T-helper 17 cell (primary cell): ENCODE measurements at places on chromosomes 1 and 21.

- peaks cover 23% of the 10 kb centered on the region for H3K4me1 ChIP-seq
- H3K4me3 ChIP-seq = peak overlapping the region; percentile 87
- H3K36me3 ChIP-seq = no peaks in the 10 kb centered on the region
- peak overlapping the region; percentile 96 for H3K27ac ChIP-seq
- DNase-seq = peak; percentile 15
These were observed 36.1 kb downstream of the CLSTN1 start for GRCh38 chr1:9787702-9788101.

GRCh38 chr1:18290740-18291412, 183.3 kb downstream of the IGSF21 start:
- DNase-seq = no peak
- no peak overlapping the region for H3K27ac ChIP-seq
- H3K4me1 ChIP-seq = peaks cover 2% of the 10 kb centered on the region
- H3K36me3 ChIP-seq = no peaks in the 10 kb centered on the region
- peaks cover 52% of the 10 kb centered on the region for H3K27me3 ChIP-seq
- H3K4me3 ChIP-seq = no peak overlapping the region

DNA sequence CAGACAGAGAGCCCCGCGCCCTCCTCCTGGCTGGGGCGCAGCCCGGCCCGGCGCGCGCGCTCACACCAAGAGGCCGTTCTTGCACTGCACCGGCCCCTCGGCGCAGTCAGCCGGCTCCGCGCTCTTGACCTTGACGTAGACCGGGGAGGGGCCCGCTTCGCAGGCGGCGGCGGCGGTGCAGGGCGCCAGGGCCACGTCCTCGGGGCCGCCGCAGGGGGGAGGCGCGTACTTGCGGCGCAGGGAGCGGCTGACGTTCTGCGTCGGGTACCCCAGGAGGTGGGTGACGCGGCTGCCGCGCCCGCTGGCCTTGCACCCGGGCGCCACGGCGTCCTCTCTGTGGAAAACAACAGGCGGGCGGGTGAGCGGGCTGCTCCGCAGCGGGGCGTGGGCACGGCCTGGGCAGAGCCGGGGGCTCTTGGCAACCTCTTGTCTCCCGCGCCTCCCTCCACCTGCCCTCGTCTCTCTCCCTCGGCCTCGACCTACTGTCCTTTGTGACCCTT, 7.7 kb downstream of the VSIG8 start:
- peak; percentile 46 for DNase-seq
- peaks cover 2% of the 10 kb centered on the region for H3K36me3 ChIP-seq
- peak overlapping the region; percentile 97 for H3K4me3 ChIP-seq
- H3K4me1 ChIP-seq = peaks cover 18% of the 10 kb centered on the region
- peaks cover 1% of the 10 kb centered on the region for H3K27me3 ChIP-seq

GRCh38 chr1:27622828-27623227, 12.2 kb downstream of the FGR start:
- peaks cover 23% of the 10 kb centered on the region for H3K4me1 ChIP-seq
- no peak for DNase-seq
- H3K27me3 ChIP-seq = no peaks in the 10 kb centered on the region
- no peaks in the 10 kb centered on the region for H3K36me3 ChIP-seq
- no peak overlapping the region for H3K27ac ChIP-seq
